ENCODE measurements at places on chromosomes 5 and 9.

DNA sequence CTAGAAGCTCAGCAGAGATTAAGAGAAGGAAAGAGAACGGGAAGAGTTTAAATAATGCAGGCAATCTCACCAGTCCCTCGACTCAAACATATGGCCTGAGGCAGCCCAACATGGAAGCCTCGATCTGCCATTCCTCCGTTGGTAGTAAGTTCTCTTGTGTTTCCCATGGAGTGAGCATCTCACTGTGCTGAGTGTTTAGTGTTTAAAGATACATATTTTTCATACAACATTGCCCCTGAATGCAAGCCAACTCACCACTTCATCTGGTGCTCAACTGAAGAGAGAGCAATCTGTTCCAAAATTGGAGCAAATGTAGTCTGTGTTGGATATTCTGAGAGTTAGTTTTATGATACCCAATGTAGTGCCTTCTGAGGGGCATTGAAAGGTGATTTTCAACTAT is 171.5 kb upstream of the ATP10B start:
- no peak for DNase-seq

GRCh38 chr5:134509308-134510040 is 16.0 kb upstream of the JADE2 start:
- peak; percentile 20 for DNase-seq

DNA sequence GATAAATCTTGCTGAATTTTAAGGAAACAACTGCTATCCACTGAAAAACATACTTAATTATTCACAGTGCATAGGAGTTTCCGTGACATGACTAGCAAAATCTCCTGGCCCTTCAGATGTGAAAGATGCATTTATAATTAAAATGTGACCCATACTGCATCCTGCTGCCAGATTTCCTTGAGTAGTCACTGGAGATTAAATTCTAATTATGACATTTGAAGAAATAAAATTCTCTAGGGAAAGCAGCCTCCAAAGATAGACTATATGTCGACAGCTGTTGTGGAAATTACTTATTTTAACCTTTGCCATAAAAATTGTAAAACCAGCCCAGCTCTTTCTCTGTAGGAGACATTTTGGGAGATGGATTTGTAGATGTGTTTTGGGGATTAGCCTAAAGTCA is 193.6 kb upstream of the SMC2 start:
- DNase-seq, result no peak

GRCh38 chr9:75372499-75373268 is 284.4 kb downstream of the OSTF1 start:
- DNase-seq, result no peak

GRCh38 chr9:23820451-23821374 is 5.3 kb downstream of the ELAVL2 start:
- DNase-seq, result no peak

DNA sequence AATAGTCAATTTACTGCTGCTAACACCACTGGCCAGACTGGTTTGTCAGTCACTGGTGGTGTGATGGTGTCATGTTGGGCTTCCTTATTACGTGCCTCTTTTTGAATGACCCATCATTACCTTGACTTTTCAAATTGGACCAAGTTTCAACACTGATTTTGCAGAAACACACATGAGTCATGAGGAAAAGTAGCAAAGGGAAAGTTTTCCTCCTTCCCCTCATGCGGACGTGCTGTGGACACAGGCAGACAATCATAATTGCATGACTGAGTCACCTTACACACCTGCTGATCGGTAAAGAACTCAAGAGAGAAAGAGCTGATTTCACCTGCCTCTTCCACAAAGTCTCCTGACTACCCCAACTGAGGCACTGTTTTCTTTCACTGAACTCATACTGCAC is 324.5 kb downstream of the ARRDC3 start:
- no peak for DNase-seq

DNA sequence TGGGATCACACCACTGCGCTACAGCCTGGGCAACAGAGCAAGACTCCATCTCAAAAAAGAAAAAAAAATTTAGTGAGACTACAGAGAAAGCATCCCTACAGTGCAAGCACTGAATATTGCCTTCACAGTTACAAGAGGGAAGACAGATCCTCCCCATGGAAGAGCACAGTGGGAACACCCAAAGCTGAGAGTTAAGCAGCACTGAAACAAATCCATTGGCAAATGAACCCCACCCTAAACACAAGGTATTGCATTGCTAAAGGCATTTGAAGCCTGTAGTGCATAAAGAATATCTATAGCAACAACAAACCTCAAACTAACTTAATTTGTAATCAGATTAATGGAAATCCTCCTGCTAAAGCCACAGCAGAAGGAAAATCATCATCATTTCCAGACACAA is 27.1 kb downstream of the HTR1A start:
- no peak for DNase-seq

- no peak for DNase-seq
Measured at GRCh38 chr9:27341545-27342294, 44.8 kb upstream of the EQTN start.

DNA sequence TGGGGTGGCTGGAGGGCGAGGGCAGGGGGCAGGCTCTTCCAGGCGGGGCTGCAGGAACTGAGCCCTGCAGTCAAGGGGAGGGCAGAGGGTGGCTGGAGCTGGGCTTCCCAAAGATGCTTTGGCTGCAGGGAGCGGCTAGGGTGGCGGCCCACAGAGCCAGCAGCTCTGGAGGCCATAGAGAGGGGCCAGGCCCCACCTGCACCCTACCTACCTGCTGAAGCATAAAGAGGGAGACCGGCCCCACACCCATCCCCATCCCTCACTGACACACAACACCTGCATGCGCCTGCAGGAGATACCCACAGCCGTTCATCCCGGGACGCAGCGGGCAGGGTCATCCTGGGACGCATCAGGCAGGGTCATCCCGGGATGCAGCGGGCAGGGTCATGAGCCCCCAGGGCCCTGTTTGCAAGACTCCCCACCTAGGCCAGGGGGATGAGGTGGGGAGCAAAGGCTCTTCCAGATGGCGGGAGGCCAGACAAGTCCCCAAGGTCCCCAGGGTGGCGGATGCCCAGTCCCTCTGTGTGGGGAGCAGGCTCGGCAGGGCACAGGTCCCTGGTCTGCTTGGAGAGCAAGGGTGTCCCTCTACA is 39.8 kb upstream of the NOTCH1 start:
- no peak for DNase-seq

DNA sequence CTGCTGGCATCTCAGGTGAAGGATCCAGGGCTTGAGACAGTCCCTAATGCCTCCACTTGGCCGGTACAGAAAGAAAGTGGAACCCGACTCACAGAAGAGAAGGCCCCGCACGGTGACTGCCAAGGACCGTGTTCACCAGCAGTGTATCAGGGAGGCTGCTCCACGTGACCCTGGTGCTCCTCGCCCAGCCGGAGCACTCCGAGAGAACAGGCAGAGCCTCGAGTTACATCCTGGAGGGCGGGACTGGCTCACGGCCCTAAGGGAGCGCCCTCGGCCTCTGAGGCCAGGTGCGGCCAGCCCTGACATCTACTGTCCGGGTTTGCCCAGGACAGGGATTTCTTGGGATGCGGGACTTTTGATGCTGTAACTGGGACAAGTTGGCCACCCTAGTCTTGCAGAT is 104.0 kb upstream of the SARDH start:
- DNase-seq, result no peak

DNA sequence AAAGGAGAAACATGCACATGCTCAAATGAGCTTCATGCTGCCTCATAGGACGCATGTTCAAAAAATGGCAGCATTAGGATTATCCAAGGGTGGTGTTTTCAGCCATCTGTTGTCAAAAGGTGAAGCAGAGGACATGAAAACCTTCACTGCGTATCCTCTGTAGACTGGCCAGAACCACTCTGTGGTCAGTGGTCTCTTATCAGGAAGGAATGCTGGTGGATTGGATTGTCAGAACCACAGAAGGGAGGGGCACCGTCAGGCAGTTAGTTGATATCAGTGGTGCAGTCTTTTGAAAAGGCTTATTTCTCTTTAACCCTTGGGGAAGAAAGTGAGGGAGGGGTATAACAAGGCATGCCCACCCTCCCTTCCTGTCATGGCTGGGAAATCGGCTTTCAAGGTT is 100.1 kb downstream of the FBXL7 start:
- DNase-seq, result peak; percentile 84

- DNase-seq, result peak; percentile 85
Measured at GRCh38 chr9:100066539-100066938, 32.3 kb downstream of the ERP44 start.

GRCh38 chr9:121921444-121921843 is 171.7 kb downstream of the TTLL11 start:
- no peak for DNase-seq

DNA sequence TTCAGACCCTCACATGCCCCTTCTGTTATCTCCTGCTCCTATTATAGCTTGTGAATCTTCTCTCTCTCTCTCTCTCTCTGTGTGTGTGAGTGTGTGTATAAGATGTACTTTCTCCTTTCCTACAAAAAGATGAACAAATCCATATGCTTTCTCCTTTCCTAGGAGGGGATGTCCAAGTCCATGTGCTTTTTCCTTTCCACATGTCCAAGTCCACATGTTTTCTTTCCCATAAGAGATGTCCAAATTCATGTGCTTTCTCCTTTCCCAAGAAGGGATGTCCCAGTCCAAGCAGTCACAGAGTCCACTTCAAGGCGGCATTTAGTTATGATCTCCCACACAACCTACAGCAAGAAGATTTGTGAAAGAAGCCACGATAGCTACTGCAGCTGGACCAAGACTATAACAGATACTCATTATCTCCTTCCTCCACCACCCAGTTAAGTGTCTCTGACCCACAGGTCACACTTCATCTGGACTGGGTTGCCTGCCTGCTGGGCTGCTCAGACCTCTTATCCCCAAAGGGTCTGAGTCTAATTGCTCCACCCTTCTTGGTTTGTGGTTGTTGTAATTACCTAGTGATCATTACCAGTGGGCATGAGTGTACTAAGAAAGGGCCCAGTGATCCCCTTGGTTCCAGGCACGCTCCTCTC is 18.4 kb upstream of the FOXI1 start:
- peak; percentile 37 for DNase-seq

- no peak for DNase-seq
Measured at GRCh38 chr9:102428305-102428704, 566.8 kb upstream of the CYLC2 start.

GRCh38 chr5:151267491-151268260 is 14.7 kb downstream of the GM2A start:
- DNase-seq, result no peak

- DNase-seq, result no peak
Measured at GRCh38 chr9:99400184-99400731, 178.2 kb downstream of the SEC61B start.

DNA sequence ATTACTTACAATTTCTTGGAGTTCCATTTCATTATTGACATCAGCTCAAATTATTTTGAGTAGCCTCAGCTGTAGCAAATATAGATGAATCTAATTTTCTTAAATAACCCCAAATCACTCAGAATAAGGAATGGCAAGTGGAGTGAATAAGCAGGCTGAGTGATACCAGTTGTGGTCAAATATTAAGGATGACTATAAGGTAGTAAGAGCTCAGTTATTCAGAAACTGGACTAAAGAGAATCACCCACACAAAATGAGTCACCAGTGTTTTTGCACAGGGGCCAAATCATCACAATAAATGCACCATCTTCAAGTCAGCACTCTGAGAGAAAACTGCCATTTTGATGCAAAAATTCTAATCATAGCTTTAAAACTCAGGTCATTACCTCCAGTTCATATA is 128.9 kb upstream of the TARS1 start:
- DNase-seq, result no peak

- DNase-seq, result no peak
Measured at GRCh38 chr9:116986015-116986414, 298.9 kb downstream of the TRIM32 start.

DNA sequence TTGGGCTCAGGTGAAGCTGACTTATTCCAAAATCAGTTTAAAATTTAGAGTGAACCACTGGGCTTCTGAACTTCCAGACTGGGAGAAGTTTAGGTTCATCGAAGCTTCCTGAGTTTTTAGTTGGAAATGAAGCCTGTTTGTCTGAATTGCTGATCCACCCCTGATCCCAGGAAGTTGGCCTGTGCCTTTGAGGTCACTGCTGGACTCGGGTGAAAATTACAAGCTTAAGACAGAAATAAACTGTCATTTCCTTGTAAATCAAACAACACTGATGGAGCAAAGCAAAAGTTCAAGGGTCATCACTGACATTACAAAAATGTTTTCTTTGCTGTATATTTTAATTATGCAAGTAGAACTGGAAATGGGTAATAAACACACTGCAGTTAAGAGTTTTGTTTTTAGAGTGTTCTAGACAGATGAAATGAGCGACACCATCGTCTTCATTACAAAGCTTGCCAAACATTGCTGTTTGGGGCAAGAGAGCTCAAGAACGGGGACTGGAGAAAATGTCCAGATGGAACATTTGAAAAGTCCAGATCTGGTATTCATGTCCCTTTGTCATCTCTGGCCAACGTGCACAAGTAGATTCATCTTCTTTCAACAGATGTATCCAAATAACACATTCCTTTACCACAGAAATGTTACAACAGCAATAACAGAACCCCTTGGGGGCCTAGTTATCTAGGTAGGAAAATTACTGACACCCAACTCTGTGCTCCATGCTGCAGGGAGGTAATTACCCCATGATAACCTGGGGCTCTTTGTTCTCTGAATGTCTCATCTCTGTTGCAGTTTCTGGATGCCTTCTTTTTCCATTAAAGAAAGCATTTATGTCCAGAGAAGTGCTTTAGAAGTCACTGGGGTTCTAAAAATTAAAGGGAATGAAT is 142.4 kb upstream of the ERCC6L2 start:
- no peak for DNase-seq

DNA sequence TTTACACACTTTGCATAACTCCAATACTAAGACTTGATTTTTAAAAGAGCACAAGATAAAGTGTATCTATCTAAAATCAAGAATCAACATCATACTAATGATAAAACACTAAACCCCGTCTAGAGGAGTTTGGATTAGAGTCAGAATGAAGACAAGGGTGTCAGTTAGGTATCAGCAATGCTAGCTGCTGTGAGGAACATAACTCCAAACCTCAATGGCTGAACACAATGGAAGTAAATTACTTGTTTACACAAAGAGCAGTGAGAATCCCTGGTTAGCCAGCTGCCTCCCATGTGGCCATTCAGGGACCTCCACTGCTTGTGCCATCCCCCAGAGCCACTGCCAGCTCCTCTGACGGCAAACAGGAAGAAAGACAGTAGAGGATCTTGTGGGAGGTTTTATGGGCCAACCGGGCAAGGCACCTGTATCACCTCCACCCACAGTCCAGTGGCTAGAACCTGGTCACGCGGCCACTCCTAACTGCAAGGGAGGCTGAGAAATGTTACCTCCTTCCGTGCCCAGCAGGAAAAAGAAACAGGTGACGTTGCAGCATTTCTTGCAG is 24.0 kb upstream of the GRHPR start:
- no peak for DNase-seq

- DNase-seq, result no peak
Measured at GRCh38 chr5:13704396-13704795, 240.1 kb downstream of the DNAH5 start.

Data from OCI-M1 (cell line).